Vagina (tissue), 2 donors: ENCODE measurements at places on chromosomes 6 and 20.

- DNase-seq: no peak
Observed at GRCh38 chr6:145813285-145814034, 1.1 kb downstream of the FBXO30 start.

- no peak for DNase-seq
Observed at GRCh38 chr6:34237316-34237721, 646 bp downstream of the HMGA1 start.

DNA sequence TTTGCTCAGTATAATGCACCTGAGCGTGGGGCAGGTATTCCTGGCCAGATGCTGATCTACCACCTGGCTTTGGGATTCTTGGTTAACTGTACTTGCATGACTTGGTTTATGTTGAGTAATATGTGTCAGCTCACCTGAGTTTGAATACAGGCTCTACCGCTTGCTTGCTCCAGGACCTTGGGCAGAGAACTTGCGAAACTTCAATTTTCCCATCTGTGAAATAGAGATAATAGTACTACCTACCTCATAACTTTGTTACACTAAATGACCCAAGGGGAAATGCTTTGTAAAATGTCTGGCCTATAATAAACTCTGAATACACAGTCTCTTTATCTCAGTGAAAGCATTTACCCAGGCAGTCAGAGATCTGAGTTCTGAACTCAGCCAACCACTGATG lies 51.8 kb downstream of the SCAND1 start:
- no peak for DNase-seq

DNA sequence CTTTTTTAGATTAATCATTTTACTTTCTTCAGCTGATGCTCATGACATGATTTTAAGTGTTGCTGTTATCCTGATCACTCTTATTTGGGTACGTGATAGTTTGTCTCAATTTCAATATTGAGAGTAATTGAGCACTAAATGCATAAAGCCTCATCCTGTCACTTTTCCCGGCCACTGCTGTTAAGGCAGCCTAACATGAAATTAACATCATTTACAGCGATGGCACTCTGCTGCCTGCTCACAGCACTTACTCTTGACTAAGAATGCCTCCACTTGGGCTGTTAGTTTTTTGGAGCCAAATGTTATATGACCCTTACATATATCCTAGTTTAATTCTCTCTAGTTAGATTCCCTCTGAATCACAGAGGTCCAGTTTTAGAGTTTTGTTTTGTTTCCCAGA lies 107.3 kb downstream of the SLX4IP start:
- DNase-seq: no peak

DNA sequence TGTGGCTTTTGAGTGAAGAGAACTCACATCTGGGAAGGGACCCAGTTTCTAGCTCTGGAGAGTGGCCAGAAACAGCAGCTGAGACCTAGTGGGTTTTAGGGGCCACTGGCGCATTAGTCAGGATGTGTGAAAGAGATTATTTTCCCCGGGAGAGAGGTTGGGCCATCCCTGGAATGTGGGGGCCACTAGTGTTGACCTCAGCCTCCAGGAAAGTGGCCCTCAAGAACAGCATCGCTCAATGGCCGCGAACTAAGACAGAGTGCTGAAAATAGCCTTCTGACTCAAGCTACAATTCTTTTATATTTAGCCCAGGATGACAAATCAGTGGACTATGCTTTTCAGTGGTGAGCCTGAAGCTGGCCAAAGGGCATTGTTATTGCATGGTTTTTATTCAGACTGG lies 210.4 kb upstream of the RNF24 start:
- DNase-seq: no peak

- no peak for DNase-seq
Observed at GRCh38 chr20:44651684-44652423, at the start of gene ADA. TSS of gene ADA (minus strand) at chr20:44651699. CDS start at chr20:44651607, 92 bp downstream.
